NCI-H460 (cell line): ENCODE measurements at places on chromosomes 11 and 22. TPM values are rescaled to one million over a fixed set of nuclear protein-coding genes. Genes with fewer than 3 reads are reported as not detected.
A peak's percentile ranks its signal among the peaks of the same experiment; 100 is the strongest.

DNA sequence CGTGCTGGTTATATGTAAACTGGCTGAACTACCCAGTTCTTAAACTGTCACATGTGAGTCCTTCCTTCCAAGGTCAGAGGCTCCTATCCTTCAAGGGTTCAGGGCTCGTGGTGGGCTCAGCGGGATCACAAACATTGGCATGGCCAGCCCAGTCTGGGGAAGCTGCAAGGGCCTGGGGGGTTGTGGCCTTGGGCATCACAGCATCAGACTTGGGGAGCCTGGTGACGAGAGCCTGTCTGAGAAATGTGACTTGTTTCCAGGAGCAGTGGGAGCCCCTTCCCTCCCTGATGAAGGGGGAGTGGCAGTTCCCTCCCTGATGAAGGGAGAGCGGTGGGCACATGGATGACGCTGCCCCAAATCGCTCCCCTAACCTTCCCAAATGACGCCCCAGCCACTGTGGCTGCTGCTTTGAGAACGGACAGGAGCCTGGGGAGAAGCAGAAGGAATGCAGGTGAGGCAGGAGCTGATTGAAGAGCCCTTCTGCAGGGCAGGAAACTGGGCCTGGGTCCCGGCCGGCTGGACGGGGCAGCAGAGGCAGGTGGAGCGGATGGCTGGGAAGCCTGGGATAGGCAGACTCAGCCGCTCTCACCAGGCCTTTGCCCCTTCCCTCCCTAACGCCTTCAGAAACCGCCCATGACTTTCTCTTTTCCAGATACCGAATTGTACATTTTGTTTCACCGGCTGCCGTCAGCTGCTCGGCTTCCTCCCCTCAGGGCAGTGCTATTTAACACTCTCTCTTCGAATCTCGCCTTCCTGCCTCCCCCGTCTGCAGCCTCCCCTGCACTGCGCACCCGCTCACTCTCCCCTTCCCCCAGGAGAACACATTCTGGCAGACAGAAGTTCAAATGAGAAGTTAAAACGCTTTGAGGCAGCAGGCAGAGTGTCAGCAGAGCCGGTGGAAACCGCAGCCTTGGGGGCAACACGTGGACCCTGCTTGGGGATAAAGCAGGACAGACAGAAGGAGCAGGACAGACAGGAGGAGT, 1486.7 kb downstream of the BRD1 start:
- no peak for DNase-seq

- no peak for DNase-seq
Measured at GRCh38 chr22:40432625-40433024, 62.2 kb downstream of the SGSM3 start.

- peak; percentile 45 for DNase-seq
Measured at GRCh38 chr22:35154937-35155387, 89.0 kb downstream of the ISX start.

- DNase-seq = no peak
Measured at GRCh38 chr11:48261600-48261999, 2.1 kb upstream of the OR4X1 start.

GRCh38 chr22:49768077-49768910, 59.4 kb downstream of the BRD1 start:
- DNase-seq = no peak

- no peak for DNase-seq
Measured at GRCh38 chr22:45235101-45235777, 5.5 kb downstream of the KIAA0930 start.

DNA sequence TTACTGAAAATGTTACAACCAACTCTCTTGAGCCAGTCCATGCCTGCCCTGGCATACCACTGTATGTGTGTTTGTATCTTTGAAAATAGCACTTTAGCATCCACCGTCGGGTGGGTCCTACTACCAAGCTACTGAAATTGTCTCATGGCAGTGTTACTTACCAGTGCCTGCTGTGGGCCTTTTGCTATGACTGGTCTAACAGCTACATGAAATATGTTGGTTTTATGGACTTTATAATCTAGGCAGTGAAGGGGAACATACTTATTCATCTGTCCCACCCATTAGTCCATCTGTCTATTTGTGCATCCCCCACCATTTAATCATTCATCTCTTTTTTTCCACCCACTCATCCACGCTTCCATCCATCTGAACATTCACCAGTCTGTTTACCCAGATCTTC, 106.0 kb downstream of the NAV2 start:
- DNase-seq = no peak

DNA sequence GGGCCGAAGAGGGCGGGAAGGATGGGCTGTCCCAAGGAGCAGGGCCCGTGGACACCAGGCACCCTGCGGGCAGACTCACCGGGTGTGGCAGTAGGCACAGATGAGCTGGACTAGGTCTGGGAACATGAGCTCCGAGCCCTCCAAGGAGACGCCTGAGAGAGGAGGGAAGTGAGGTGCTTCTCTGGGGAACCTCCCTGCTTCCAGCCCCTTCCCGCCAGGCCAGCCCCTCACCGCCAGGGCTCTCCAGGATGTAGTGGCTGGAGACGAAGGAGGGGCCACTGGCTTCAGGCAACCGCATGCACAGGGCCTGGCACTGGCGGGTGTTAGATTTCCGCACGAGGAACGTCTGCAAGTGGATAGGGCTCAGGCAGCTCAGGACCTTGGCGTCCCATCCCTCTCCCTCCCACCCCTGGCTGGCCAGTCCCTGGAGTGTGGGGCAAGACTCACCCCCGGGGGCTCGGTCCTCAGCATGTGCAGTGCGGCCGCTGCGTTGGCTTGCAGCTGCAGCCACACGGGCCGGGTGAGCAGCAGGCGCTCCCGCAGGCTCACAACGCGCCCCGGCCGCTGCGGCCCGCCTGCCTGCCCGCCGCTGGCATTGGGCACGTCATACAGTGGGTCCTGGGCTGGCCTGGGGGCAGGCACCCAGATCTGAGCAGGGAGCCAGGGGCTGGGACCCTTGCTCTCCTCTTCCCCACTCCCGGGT, 552 bp downstream of the RIN1 start:
- DNase-seq = no peak

DNA sequence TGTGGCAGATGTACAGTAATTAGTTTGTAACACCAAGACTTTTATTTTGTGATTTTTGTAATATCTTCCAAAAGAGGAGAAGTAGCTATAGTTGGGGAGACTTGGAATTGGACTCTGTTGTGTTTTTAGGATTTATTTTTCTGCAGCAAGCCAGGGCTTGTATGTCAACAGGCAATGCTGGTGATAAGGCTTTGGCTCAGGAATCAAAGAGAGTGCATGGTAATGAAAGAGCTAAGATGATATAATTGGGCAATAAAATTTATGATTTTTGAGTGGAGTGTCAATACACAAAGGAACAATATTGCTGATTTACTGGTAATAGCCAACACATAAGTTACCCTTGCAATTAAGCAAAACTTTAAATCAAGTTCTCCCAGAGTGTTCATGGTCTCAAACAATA, 452.9 kb downstream of the TMEM135 start:
- no peak for DNase-seq

DNA sequence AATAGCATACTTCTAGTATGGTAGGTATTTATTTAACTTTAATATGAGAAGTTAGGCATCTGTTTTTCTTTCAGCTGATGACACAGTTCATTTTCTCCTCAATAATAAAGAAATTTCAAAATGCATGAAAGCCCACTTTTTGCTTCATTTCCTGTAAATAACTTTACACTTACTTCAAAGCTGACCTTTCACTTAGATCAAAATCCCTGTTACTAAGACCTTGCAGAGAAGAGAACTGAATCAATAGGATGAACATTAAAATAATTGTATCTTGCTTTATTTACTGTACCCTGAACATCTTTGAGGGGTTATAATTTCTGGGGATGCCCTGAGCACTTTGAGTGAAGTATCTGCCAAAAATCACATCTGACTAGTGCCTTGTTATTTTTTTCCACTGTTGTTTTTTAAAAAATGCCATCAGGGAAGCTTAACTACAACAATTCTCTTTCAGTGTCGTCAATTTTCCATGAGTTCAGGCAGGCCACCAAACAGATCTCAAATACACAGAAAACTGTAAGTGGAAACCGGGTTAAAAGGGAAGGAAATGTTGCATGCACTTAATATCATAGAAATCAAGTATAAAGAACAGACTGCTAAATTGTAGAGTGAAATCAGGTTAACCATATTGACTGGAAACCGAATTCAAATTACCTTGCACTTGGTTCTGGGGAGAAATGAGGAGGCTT, 206.2 kb downstream of the MAML2 start:
- DNase-seq = no peak

DNA sequence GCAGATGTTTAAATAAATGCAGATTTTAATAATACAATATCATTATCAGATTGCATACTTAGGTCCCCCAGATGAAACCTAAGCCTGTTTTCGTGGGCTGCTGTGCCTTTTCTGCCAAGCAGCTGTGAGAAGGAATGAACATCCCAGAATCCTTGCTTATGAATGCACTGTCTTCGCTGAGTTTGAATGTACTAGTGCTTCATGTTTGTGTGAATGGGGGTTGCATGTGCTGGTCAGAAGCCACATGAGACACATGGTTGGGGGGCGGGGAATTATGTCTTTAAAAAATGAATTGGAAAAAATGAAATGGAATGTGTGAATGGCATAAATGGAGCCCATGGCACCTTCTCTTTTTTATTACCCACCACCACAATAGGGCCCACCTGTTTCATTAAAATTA, 125.4 kb upstream of the HSD17B12 start:
- no peak for DNase-seq

TEX54 gene
- total RNA-seq = not detected in 2 replicates

SCUBE2 gene
- total RNA-seq = not detected in 2 replicates

PATE4 gene
- not detected in 2 replicates for total RNA-seq

EIF3F gene
- total RNA-seq = 218 and 223 TPM in 2 replicates

TYR gene
- total RNA-seq = not detected in 2 replicates
